ENCODE measurements at places on chromosomes 1 and 21.
A peak's percentile ranks its signal among the peaks of the same experiment; 100 is the strongest.

DNA sequence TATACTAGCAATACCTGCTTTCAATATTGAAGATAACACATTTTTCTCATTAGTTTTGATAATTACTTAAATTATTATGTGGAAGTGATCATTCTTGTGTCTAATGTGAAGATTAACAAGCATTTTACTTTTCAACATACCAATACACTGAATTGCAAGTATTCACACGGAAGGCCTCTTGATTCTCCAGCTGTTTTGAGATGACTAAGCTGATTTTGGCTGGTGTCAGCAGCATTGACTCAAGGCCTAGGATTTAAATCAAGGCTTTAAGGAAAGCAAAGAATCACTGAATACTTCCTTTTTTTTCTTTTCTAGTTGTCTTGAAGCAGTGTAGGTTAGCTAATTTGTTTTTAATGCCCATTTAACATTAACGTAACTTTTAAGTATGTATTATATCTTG is 373.7 kb downstream of the SRGAP2C start:
- peak; percentile 86 for DNase-seq

DNA sequence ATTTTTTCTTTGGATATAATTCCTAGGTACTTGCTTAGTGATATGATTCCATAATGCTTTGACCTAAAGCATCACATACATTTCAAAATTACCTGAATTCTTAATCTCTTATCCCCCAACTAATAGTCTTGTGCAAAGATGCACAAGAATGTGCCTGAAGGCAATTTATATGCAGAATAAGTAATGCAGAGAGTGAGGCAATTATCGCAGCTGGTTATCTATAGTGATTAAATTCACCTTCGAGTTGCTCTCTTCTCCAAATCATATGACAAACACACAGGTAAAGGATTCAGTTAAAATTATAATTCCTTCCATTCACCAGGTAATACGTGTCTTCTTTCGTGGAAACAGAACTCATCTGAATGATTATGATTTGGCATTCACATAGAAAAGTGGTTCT is 717.3 kb downstream of the MRPL39 start:
- DNase-seq = no peak

GRCh38 chr1:31216016-31216415 is 23.7 kb downstream of the NKAIN1 start:
- DNase-seq = peak; percentile 80

- DNase-seq = no peak
Measured at GRCh38 chr1:223209293-223209898, 66.3 kb upstream of the TLR5 start.

GRCh38 chr21:39314143-39315027 is 953 bp upstream of the BRWD1 start:
- peak; percentile 80 for DNase-seq
